Myocyte (in vitro differentiated cells): ENCODE measurements at places on chromosomes 12 and 14. TPM values are rescaled to one million over a fixed set of nuclear protein-coding genes. Genes with fewer than 3 reads are reported as not detected.
A peak's percentile ranks its signal among the peaks of the same experiment; 100 is the strongest.

TAS2R46 gene
- total RNA-seq = 0.62 TPM in 1 of 2 replicates, not detected in the other

HOXC10 gene
- 3.7 and 4.0 TPM in 2 replicates for total RNA-seq

SERPINA9 gene
- total RNA-seq = not detected in 2 replicates

SRRM4 gene
- under 0.01 TPM in 1 of 2 replicates, not detected in the other for total RNA-seq

ANO2 gene
- total RNA-seq = 2.2 and 7.8 TPM in 2 replicates

SPX gene
- total RNA-seq = 4.9 and 8.7 TPM in 2 replicates

C2CD5 gene
- total RNA-seq = 7.9 and 10.2 TPM in 2 replicates

ACTN1 gene
- 171 and 188 TPM in 2 replicates for total RNA-seq

FGD6 gene
- 3.1 TPM in 2 replicates for total RNA-seq

CKAP4 gene
- 76.2 and 86.8 TPM in 2 replicates for total RNA-seq

TC2N gene
- not detected in 2 replicates for total RNA-seq

GRCh38 chr14:20873370-20874177 is 17.6 kb upstream of the RNASE3 start:
- DNase-seq = peak; percentile 54

DNA sequence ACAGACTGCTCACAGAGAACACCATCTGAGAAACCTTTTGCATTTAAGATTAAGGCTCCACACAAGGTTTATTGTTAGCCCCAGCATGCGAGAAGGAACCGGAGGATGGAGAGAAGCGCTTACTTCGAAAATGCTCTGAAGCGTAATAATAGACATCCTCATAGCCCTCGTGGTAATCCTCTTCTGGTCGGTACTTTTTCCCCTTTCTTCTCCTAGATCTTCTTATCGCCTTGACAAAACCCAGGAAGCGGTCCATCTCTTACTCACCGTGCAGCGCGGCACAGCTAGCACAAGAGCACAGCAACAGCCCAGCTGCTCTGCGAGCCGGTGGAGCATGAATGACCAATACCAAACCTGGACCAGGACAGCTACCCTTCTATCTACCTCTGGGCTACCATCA is 125.1 kb upstream of the GRIP1 start:
- no peak for DNase-seq

GRCh38 chr14:35470755-35471154 is 63.2 kb upstream of the INSM2 start:
- DNase-seq = peak; percentile 46

DNA sequence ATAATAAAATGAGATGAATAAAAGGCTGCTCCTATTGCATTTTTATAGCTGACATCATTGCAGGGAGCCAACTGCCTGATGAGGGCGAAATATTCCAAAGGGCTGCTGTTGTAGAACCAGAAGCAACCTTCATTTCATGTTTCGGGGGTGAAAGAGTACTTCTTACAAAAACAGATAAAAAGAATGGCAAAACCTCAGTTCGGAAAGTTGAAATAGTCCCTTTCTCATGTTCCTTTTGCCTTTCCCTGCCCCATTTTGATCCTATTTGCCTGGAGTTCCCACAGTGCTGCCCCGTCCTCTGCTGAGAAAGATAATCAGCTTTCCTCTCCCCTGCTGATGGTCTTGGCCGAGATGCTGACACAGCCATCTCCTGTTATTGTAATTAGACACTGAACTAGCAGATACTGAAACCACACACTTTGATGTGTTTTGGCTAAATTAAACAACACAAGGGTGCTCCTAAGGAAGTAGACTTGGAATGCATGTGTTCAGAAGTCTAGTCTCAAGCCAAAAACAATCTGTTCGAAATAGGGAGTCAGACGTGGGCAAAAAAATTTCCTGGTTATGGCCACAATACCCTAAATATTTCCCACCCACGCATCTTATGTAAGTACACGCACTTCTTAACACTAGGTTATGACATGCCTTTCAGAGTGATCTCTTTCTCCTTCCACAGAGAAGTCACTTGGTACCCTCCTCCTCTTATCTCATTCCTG is 117.2 kb downstream of the PPM1H start:
- peak; percentile 62 for DNase-seq

DNA sequence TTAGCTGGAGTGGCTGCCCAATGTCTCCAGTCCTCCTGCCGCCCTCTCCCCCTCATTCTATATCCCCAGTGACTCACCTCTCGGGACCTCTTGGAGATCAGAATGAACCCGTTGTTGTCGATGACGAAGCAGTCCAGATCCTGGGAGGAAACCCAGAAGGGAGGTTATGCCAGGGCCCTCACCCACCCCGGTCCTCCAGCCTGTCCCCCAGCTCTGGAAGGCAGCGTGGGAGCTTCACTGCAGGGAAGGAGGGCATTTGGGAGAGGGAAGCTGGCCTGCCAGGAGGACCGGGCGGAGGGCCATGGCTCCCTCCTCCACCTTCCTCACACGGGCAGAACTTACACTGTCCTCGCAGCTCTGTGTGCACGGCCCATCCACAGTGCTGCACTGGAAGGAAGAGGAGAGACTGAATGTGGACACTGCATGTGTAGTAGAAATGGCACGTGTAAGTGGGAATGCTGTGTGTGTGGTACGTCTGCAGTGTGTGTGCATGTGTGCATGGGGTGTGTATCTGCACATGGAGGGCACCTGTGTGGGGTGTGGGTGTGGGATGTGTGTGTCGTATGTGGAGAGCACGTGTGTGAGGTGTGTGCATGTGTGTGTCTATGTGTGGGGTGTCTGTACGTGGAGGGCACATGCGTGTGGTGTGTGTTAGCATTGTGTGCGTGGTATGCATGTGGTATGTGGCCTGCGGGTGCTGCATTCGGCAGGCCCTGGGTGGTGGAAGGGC is 10.0 kb upstream of the LRTM2 start:
- no peak for DNase-seq

- no peak for DNase-seq
Measured at GRCh38 chr12:90086281-90086680, 377.6 kb upstream of the ATP2B1 start.

DNA sequence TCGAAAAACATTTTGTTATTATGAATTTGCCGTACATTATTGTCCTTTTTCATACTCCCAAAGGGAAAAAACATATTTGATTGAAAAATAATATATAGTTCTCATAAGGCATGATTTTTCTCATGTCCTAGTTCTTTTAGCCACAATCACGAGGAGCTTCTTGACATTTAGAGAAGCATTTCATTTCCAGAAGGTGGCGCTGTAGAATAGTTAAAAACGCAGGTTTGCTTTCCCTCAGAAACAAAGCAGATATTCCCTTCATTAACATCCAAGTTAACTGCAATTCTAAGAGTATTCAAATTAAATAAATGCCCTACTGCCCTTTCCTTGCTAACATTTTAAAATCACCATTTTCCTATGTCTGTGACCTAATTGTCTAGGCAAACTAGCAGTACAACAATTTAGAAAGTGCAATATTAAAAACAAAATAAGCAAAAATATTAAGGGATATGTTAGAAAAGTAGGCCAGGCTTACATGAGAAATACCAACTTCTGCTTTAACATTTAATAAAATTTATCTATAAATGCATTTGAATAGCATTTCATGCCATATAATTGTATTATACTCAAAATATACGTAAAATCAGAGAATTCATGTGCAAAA is 10.9 kb upstream of the PIK3C2G start:
- peak; percentile 73 for DNase-seq

- no peak for DNase-seq
Measured at GRCh38 chr12:30582943-30583342, 112.7 kb downstream of the IPO8 start.

- peak; percentile 64 for DNase-seq
Measured at GRCh38 chr12:28872654-28873268, 276.3 kb upstream of the FAR2 start.

DNA sequence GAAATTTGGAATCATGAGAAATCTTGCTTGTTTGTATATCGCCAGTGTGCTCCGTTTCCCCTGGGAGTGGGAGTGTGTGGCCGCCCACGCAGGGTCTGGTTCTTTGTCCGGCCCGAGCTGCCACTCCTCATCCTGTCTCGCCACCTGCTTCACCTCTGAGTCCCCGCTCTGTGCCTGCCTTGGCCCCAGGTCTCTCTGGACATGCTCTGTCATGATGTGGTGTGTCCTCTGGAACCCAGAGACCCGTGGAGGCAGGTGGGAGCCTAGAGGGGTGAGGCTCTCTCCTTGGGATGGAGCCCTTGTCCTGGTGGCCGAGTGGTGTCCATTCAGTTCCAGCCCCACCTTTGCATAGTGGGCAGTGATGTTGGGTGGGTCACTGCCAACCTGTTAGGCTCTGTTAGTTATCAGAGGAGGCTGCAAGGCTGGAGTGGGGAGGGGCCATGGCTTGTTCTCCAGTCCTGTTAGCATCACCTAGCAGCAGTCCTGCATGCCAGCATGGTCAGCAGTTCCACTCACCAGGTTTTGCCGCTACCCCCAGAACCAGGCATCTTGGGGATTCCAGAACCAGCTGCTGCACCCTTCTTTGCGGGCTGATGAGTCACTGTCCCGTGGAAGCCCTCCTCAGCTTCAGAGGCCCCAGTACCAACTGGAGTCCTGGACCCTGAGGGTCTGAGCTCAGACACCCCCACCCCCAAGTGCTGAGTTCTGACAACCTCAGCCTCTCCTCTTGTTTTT is 76.5 kb downstream of the EP400 start:
- peak; percentile 85 for DNase-seq

- DNase-seq = no peak
Measured at GRCh38 chr12:117192057-117192456, 1.8 kb upstream of the FBXO21 start.

GRCh38 chr12:42976620-42977019 is 387.1 kb upstream of the PRICKLE1 start:
- DNase-seq = no peak

GRCh38 chr12:112961536-112961935 is 16.8 kb upstream of the OAS2 start:
- no peak for DNase-seq

DNA sequence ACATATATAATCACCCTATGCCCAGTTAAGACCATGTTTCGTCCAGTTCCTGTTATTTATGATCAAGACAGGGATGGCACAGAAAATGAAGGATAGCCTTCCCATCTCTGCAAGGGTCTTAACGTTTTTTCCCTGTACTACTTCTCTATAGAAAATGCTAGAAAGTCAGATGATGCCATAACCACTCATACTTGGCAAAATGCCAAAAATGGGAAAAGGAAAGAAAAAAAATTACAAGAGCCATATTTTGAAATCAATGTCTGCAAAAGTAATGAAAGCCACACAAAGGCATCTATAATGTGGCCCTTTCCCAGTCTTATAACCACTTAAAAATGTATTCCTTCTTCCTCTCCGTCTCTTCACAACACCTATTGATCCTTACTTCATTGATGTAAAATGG is 1.8 kb upstream of the MYL6B start:
- peak; percentile 16 for DNase-seq

DNA sequence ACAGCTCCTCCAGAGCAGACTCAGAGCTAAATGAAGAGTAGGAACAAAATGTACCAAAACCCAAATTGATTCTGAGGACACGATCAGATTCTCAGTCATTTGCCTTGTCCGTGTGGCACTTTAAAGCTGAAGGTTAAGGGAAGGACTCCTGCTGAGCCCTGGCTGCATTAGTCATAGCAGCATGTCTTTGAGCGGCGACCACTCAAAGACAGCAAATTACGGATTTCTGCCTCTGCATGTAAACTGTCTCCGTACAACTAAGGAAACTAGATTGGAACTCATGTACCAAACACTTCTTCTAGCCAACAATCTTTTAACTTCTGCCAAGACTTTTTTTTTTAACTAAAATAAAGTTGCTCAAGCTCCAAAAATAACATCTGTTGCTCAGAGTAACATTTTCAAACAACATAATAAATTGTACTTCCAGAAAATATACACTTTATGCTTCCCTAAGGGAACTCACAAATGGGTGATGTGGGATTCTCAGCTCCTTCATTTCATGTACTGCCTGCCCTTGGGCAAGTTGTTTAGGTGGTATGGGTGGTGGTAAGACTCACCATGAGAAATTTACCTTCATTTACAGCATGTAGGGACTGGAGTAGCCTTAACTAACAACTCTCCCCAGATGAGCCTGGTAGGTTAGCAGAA is 56.1 kb downstream of the RERG start:
- DNase-seq = peak; percentile 41

DNA sequence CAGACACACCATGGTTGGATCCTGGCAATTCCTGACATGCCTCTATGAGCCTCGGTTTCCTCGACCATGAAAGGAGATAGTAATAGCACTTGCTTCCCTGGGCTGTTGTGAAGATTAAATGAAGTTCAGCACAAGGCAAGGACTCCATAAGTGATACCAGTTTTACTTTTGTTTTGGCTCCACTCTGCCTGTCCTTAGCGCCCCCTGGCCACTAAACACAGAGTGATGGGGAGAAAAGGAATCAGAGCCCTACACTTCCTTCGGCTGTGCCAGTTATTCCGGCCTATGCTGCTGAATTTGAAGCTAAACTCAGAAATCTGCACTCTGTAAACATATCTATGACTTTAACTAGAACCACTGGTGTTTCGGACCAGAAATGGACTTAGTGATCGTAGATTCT is 173.8 kb downstream of the C12orf75 start:
- DNase-seq = no peak

GRCh38 chr12:132272711-132273110 is 56.7 kb downstream of the GALNT9 start:
- no peak for DNase-seq

- DNase-seq = peak; percentile 22
Measured at GRCh38 chr12:3950714-3951320, 77.6 kb upstream of the PARP11 start.

GRCh38 chr12:57518920-57519795 is 1.2 kb downstream of the DDIT3 start:
- peak; percentile 39 for DNase-seq

DNA sequence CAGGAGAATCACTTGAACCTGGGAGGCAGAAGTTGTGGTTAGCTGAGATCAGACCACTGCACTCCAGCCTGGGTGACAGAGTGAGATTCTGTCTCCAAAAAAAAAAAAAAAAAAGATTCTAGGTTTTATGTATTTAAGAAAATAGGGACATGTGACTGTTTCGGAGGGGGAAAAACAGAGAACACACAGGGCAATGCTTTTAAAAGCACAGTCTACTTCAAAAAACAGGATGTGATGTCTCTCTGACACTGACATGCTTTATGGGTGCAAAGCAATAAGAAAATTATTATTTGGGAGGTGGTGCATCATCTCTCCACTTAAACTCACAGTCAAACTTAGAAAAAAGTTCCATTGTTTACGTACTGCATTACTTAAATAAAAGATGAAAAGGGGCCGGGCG is 28.7 kb downstream of the CLIP1 start:
- no peak for DNase-seq

- no peak for DNase-seq
Measured at GRCh38 chr12:62960324-62960723, 25.4 kb upstream of the PPM1H start.

DNA sequence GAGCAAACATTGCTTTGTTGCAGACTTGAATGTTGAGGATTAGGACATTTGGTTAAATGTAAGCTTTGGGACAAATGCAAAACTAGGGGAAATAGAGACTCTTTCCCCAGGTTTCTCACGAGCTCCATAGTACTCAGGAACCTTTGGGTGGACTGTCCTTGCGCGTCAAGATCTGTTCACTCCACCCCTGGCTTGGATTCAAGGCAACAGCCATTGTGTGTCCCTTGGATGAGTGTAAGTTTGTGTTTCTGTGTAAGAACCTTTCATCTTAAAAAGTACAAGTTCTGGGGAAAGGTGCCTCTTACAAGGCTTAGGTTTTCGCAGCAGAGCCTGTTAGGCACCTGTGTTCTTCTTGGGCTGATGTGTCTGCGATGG is 3.7 kb downstream of the SUSD6 start:
- DNase-seq = no peak

- no peak for DNase-seq
Measured at GRCh38 chr14:103246070-103246469, 88.0 kb upstream of the EIF5 start.
